ENCODE measurements at places on chromosomes 5 and 9.

DNA sequence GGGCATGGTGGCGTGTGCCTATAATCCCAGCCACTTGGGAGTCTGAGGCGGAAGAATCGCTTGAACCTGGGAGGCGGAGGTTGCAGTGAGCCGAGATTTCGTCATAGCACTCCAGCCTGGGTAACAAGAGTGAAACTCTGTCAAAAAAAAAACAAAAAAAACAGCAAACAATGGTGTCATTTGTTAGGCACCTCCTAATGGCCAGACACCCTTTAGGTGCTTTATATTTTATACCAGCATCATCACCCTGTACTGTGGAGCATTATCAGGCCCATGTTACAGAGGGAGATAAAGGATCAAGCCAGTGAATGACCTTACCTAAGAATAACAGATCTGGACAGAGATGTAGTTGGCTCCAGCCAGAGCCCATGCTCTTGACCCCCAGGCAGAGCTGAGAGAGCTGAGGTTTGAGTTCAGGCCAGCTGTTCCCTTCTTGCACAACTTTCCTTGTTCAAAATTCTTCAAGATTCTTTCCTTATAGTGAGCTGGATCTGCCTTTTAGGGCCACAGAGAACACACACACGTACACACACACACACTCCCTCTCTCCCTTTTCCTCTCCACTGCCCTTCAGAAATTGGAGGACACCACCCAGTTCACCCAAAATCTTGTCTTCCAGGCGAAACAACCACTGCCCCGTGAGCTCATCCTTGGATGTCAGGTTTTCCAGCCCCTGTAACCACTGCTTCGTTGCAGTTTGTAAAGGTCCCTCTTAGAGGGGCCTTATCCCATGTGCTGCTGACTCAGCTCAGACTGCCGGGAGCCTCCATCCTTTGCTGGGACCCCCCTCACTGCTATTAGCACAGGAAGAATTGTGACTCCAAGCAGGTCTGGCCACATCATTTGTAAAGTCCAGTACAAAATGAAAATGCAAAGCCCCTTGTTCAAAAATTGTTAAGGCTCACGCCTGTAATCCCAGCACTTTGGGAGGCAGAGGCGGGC, 10.4 kb upstream of the PTGES start:
- peak; percentile 81 for DNase-seq

DNA sequence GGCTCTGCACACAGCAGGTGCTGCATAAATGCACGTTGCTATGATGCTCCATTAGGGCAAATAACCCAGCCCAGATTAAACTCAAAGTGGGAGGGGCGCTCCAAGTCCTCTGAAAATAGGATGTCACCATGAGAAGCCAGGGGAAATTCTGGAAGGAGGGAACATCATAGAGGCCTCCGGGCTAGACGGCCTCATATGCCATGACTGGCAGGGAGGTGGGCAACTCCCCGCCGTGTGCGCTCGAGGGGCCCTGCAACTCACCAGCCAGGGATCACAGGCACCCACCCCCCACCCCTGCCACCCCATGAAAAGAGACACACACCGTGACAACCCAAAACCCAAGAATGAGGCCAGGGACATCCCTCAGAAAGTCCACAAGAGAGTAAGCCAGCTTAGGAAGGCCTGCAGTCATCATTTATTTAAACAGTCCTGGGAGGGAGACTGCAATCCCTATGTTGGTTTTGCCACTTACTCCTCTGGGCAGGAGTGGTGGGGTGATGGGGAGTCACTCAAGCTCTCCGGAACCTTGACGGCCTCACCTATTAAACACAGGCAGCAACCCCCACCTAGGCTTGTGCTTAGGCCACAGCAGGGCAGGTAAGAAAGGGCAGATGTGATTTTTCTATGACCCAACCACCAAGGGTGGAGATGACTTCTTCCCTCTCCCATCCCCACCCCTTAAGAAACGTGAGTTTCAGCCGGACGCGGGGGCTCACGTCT, 4.0 kb downstream of the VAV2 start:
- DNase-seq = no peak

- no peak for DNase-seq
Observed at GRCh38 chr5:119031905-119032304, 39.0 kb upstream of the DMXL1 start.

- DNase-seq = no peak
Observed at GRCh38 chr5:96278981-96279380, 154.1 kb downstream of the PCSK1 start.

DNA sequence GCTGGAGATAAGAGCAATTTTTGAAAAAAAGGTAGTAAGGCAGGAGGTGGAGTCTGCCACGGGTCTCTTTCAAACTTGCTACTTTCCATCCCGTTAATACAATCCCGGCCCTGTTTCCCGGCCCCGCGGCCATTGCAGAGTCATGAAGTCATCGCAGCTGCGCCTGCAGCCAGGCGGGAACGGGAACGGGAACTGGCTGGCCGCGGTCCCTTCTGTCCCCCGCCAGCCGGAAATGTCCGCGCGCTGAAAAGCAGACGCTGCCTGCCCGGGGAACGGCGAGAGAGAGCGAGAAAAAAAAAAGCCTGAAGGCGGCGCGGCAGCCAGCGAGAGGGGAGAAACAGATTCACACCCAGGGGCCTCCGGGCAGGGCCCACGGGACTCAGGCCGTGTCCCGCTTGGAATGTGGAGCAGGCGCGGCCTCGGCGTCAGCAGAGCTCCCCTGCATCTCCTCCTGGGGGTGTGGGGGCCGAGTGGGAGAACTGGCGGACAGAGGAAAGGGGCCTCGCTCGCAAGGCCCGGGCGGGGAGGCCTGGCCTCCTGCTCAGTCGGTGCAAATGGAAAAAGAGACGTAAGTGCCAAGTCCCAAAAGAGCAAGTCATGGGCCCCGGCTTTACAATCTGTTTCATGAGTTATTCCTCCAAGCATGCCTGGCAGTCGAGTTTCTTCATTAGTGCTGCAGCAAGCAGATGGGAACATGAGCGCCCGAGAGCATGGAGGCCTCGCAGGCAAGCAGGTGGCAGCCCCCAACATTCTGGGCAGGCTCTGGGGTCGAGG, 201.2 kb upstream of the GAS1 start:
- peak; percentile 89 for DNase-seq

DNA sequence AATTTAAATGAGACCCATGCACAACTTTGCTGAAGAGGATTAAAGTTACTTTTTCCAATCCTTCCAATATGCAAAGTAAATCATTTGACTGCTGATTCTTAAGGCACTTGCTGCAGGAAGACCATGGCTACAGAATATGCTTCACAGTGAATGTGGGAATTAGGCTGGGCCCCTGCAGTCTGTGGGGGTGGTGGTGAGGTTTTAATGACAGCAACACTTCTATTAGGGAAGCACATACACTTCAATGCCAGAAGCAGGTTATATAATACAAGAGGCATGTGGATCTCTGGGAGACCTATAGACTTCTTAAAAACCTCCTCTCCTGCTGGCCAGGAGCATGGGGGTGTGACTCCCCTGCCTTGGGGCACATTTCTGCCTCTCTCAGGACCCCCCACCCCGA, 124.5 kb upstream of the KLF9 start:
- DNase-seq = no peak

All from lung (tissue), 17 donors.